ENCODE measurements at places on chromosomes 11 and 22.

DNA sequence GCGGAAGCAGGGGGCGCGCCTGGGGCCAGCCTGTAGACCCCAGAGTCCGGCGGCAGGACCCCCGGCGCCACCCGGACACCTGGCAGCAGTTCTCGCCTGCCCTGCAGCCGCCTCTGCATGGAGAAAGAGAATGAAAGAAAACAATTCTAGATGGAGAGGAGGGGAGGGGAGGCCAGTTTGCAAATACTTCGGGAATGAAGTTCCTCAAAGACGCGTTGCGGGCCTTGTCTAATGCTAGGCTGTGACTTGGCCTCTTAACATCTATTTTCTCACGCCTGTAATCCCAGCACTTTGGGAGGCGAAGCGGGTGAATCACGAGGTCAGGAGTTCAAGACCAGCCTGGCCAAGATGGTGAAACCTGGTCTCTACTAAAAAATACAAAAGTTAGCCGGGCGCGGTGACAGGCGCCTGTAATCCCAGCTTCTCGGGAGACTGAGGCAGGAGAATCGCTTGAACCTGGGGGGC is 2.1 kb upstream of the BARX2 start:
- no peak for DNase-seq

- no peak for DNase-seq
Measured at GRCh38 chr11:11963842-11964773, 44.3 kb downstream of the DKK3 start.

- no peak for DNase-seq
Measured at GRCh38 chr11:36751996-36752395, 154.0 kb upstream of the RAG2 start.

GRCh38 chr22:38276166-38276565 is 3.4 kb upstream of the TMEM184B start:
- no peak for DNase-seq

DNA sequence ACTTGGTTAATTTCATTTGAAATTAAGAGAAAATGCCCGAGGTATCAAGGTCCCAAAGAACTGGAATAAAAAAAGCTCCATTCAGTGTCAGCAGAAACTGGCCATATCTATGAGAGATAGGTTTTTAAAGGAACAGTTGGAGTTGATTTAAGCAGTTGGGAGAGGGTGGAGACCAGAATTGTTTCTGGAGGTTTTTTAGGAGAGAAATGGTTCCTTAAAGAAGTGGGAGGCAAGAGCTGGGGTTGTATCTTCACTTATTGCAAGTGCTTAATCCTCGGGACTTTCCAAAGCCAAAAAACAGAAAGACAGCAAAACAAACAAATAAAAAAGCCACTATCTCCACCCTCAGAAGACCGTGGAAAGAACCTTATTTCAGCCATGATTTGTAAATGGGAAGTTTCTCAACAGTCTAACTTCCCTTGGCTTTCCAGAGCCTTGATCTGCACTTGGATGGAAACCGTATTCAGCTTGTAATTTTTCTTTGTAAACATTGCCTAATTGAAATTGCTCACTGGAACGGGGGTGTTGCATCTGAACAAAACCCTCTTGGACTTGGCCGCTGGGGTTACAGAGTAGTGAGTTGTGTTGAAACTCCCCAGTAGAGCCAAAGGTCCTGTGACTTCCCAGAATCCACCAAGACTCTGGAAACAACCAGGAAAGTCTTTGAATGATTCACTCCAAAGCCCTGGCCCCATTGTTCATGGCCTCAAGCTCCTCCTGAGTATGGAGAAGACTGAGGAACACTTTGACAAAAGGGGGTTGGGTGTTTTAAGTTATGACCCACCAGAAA is 115.6 kb downstream of the SLC1A2 start:
- no peak for DNase-seq

DNA sequence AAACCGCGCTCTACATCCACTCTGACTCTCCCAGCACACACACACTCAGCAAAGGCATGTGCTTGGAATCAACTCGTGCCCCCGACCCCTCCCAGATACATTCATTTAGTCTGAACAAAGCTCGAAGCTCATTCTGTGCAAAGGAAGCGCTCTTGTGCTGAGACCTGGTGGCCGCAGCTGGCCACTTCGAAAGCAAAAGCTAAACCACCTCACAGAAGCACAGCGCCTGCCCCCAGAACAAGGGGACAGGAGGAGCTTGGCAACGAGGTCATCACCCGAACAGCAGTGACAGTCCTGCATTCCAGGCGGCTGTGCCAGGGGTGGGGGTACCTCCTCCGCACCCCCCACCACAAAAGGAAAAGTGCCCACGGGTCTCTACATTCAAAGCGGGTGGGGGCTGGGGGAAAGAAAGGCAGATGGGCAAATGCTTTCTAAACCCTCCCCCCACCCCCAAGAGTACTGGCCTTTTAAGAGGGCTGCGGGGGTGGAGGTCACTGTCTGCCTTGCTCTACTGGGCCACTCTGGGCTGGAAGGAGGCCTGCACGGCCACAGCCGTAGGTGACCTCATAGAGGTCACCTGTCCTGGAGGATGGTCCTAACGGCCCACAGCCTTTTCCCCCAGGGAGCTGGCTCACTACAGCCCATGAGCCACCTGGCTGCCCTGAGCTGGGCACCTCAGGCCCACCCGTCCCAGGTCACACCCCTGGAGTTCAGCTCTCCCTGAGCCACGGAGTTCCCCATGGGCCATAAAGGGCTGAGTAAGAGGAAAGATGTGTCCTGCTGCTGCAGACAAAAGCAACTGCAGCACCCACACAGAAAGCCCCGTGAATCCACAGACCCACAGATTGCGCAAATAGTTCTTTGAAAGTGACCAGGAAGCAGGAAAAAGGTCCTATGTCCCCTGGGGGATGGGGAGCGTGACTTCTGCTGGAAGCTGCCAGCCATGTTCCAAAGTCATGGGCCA is 21.3 kb downstream of the CBX7 start:
- DNase-seq = no peak

DNA sequence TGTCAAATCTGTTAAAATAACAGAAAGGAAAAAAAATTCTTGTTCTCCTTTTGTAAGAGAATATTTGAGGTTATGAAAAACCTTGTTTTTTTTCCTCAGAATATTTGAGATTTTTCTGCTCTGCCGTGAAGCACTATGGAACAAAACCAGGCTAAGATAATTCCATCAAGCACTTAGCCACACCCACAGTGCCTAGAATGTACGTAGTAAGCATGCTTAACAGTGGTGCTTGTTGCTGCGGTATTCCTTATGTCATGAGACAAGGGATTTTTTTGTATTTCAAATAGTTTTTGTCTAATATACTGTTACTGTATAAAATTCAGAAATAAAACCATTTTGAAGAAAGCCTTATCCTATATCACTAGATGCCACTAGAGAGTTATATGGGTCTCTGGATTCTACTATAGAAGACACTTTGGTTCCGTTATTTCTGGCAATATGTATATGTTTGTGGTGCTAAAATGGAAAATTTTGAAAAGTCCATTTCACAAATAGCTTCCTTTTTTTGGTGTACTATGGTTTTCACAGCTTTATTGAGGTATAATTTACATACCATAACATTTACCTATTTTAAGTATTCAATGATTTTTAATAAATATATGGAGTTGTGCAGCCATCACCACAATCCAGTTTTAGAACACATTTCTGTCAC is 23.7 kb downstream of the PDHX start:
- no peak for DNase-seq

- no peak for DNase-seq
Measured at GRCh38 chr11:45341372-45341771, 55.2 kb upstream of the SYT13 start.

DNA sequence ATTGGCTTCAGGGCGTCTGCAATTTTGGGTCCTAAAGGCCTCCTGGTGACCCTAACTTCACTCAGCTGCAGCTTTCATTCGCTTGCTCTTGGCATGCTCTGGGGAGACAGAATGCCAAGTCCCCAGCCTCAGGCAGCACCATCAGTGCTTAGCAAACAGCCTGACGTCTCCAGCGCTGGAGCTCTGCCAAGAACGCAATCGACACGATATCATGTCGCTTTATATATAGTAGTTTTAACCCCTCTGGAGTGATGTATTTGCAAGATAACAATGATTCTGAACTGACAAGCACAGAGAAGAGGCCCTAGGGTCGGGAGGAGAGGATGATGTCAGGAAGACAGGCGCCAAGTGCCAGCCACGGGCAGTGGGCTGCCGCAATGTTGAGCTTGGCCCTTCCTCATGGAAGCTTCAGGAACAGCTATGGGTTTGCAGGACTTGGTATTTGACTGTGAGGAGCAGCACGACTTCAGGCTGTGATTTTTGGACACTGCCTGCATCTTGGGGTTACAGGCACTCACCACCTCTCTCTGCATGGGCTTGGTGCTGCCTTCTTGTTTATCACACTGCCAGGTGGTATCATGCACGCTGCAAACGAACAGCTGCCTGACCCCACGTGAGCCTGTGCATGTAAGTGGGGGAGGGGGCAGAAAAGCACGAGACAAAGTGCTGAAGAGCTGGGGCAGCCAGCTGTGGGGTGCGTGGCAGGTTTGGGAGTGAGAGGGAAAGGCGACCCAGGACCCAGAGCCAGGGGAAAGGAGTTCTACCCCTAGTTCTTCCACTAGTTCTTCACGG is 26.1 kb downstream of the B3GAT1 start:
- DNase-seq = peak; percentile 22

- DNase-seq = no peak
Measured at GRCh38 chr11:61141601-61142028, 19.6 kb downstream of the VPS37C start.

DNA sequence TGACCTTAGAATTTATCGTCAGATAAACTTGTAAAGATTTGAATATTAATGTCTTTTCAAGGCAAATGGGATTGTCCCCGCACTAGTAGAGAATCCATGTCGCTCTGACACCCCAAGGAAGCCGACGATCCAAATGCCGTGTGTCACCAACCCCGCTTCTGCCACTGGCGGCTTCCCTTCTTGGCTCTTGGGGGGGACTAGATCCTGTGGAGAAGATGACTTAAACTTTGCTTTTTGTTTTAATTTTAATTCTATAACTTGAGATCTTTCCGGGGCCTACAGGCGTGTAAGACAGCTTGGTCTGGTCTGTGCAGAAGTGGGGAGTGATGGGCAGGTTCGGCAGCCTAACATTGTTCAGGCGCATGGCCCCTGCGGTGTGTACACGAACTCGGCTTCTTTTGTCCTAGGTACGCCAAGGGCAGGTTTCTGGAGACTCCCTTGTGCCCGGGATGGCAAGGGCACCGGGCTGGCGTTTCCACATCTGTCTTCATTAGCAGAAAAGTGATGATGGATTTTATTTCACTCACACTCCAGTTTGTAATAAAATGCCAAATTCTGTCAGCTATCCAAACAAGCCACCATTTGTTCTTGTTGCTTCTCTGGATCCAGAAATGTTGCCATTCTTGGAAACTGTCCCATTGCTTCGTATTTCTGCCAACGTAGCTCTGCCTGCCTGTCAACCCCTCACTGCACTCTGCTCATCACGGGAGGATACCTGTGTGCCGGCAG is 6.7 kb downstream of the YDJC start:
- DNase-seq = no peak

DNA sequence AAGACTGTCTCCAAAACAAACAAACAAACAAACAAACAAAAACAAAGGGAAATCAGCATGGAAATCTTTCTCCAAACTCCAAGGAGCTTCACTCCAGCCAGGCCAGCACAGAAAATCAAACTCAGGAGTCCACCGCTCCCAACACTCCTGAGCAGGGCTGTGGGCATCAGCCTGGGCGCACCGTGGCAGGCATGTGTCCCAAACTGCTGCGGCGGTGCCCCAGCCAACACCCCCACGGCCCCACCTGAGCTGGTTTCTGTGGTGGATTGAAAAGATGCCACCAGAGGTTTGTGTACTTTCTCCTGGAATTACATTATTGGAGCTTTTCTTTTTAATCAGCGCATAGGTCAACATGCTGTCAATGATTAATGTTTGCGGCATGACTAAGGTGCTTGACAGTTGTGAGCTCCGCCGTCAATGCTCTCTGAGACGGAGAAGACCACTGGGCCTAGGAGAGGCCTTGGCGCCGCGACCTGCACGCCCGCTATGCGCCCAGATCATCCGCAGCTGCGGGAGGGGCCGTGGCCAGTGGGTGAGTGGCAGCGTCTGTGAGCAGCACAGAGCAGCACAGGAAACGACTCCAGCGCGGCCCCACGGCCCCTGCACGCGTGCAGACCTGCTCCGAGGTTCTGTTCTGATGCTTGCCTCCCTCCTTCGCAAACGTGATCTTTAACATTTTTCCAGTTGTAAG is 18.1 kb downstream of the DRD4 start:
- no peak for DNase-seq

DNA sequence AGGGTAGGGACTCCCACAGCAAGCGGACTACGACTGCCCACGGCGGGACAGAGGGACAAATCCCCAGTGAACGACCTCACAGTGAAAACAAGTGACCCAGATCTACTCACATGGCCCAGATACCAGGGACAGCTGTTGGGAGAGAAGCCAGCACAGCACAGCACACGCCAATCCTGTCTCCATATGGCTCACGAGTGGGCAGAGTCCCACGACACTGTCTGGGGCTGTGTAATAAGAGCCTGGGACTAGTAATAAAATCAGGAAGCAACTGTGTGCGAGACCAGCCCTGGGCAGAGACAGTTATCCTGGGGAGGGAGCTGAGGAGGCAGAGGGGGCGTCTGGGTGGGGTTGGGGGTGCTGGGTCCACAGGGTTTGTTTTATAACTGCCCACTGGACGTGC is 385.0 kb downstream of the CTTN start:
- DNase-seq = no peak

DNA sequence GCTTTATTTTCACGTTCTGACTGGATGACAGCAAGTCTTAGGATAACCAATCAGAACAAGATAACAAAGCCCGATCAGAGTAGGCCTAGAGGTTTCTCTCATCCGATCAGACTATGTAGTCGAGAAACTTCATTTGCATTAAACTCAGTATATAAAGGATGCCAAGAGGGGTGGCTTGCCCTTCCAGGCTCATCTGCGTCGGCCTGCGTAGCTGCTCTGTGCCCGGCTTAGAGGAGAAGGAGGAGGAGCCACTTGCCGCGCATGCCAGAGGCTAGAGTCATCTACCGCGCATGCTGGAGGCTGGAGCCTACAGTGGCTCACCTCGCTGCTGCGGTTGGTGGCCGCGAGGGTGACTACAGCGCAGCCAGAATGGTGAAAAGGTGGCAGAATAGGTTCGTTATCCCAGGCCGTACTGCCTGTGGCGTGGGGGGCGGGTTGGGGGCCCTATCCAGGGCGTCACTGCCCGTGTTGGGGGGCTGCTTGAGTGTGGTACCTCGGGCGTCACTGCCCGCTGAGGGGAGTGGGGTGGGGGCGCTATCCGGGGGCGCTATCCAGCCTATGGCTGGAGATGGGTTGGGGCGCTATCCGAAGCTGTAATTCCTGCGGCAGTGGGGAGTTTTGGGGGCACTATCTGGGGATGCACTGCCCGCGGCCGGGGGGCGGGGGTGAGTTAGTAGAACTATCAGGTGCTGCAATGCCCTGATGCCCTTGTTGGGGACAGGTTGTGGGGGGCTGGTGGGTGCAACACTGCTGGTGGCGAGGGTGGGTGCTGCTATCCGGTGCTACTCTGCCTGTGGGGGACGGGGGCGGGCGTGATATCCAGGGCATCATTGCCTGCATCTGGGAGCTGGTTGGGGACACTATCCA is at the start of gene RFPL2:
Gene RFPL2 (minus strand): TSS at position 218 of the 867 bp plus-strand sequence. CDS start 2,622 bp downstream, outside the sequence.
- no peak for DNase-seq

- no peak for DNase-seq
Measured at GRCh38 chr11:123692961-123693360, 38.5 kb upstream of the SCN3B start.

- DNase-seq = no peak
Measured at GRCh38 chr11:20046416-20046815, 113.9 kb downstream of the DBX1 start.

Measured in NCI-H1436 treated with DMSO at 0.1 percent for 48 hours (cell line).